ENCODE measurements at places on chromosomes 5 and 9.
A peak's percentile ranks its signal among the peaks of the same experiment; 100 is the strongest.

- DNase-seq, result no peak
These were observed 39.9 kb downstream of the MVB12B start for GRCh38 chr9:126366366-126367011.

DNA sequence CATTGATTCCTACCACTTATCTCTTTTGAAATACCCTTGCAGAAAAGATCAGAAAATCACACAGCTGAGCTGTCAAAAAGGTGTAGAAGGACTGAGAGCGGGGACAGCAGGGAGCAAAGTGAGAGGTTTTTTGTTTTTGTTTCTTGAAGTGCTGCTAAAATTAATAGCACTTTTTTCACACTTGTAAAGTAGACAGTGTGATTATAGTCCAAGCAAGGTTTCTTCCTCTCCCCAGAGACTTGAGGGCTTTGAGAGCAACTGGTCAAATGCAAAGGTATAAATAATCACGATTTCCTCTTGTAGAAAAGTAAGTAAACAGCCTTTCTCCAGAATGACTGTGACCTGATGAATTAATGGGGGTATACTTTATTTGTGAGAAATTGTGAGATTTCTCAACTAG is 326.9 kb downstream of the ZNF608 start:
- no peak for DNase-seq

DNA sequence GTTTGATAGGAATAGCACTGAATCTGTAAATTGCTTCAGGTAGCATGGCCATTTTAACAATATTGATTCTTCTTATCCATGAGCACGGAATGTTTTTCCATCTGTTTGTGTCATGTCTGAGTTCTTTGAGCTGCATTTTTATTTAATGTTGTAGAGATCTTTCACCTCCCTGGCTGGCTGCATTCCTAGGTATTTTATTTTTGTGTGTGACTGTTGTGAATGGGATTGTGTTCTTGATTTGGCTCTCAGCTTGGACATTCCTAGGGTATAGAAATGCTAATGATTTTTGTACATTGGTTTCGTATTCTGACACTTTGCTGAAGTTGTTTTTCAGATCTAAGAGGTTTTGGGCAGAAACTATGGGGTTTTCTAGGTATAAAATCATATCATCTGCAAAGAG is 152.9 kb upstream of the CHD1 start:
- no peak for DNase-seq

DNA sequence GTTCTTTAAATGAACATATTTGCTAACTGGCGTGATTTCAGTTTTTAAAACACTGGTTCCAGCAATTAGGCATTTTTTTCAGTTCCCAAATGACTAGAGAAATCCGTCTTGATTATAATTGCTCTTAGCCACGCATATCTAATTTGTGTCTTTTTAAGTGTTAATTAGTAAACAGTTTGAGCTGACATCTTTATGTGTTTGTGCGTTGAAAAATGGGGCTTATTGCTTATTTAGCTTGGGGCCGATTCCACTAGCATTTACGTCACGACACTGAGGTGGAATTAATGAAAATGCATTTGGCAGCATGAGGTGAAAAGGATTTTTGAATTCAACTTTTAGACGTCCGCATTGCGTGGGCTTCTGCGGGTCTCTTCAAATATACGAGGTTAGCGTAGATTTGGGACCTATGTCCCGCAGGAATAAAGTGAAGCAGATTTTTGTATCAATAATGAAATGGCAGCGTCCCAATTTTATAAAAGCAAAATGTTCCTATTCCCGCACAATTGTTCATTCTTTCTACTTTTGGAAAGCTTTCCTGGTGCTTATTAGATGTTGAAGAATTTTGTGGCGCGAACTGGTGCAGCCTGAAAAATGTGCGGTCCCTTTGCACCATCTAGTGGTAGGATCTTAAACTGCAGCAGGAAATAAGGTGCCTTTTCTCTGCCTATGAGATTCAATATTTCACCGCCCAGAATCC is 122.7 kb upstream of the LMX1B start:
- peak; percentile 24 for DNase-seq

GRCh38 chr5:55227664-55228430 is 732 bp upstream of the MCIDAS start:
- DNase-seq, result no peak

- no peak for DNase-seq
These were observed 16.9 kb upstream of the PLCXD3 start for GRCh38 chr5:41527201-41527779.

DNA sequence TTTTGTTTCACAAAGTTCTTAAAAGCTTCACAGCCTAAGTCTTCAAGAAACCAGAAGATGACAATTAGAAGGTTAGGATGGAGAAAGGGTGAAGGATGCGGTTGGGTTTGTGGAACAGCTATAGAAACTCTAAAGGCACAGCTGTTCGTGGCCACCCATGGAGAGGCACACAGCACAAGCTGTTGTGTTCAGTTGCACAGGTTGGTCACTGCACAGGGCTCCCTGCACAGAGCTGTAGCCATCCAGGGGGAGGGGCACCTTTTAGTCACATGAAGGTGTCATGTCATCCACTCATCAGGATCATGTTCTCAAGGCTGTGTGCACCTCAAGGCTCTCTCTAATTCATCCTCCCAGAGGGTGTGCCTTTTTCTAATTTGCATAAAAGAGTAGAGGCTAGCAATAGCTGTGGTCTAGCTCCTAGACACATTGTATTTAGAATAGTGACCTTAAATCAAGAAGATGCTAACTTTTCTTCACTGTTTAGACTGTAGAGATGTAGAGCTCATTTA is 5.0 kb upstream of the RASGRF2 start:
- DNase-seq, result no peak

DNA sequence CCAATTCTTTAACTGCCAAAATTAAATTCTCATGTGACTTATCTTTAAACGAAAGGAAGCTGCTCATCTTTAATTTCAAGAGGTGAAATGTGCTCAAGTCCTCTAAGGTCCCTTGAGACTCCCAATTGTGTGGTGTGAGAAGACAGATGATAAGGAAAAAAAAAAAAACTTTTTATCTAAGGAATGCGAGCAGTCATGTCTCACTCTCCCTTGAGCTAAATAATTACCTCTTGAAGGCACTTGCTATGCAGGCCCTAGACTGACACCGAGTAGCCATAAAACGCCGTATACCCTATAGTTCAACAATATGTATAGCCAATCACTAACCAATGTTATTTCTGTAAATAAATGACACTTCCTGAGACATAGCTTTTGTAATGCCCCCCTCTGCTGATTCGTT is 1.5 kb upstream of the DTWD2 start:
- DNase-seq, result no peak

- DNase-seq, result no peak
These were observed 17.1 kb upstream of the SPATA31E1 start for GRCh38 chr9:87865626-87866025.

DNA sequence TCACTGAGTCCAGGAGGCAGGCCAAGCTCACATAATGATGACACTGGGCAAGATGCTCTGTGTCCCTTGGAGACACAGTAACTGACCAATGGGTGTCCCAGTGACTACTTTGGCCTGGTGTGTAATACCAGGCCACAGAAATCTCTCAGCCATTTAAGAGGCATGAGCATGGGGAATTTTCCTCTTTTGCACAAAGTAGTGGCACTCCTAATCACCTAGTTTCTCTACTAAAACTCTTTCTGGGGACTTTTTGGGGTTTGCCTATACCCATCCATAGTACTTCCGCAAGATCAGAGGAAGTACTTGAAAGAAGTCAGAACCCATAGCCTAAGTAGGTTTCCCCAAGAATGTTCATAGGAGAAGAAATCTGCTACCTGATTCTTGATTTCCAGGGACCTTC is 161.9 kb downstream of the ARSB start:
- DNase-seq, result no peak

GRCh38 chr9:21974343-21974721 is 19.9 kb downstream of the CDKN2A start:
- DNase-seq, result no peak

GRCh38 chr9:71670121-71670520 is 98.2 kb downstream of the CEMIP2 start:
- DNase-seq, result no peak

GRCh38 chr9:19481971-19482404 is 73.2 kb downstream of the ACER2 start:
- no peak for DNase-seq

DNA sequence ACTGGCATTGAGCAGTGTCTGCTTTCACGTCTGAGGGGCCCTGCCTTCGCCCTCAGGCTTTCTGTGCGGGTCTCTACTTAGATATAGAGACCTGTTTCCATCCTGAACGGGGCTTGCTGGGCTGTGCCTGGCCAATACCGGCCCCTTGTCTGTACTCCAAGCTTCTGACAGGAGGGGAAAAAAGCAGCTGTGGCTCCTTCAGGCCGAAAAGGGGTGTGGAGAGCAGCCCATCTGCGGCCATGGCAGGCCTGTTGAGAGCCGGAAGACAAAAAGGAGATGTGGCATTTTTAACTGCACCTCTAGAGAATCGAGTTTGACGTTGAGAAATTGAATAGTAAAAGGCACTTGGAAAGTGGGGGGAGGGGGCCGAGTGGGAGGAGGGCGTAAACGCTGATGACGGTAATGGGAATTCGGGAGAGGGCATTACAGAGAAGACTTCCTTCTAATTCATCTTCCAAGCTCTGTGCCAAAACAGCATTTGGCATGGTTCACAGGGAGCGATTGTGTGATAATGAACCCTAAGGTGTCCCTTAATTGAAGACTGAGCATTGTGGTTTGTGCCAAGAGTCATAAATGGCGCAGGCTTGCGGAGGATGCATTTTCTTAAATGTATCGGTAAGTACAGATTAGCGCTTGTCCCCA is 25.1 kb upstream of the PRDM12 start:
- no peak for DNase-seq

DNA sequence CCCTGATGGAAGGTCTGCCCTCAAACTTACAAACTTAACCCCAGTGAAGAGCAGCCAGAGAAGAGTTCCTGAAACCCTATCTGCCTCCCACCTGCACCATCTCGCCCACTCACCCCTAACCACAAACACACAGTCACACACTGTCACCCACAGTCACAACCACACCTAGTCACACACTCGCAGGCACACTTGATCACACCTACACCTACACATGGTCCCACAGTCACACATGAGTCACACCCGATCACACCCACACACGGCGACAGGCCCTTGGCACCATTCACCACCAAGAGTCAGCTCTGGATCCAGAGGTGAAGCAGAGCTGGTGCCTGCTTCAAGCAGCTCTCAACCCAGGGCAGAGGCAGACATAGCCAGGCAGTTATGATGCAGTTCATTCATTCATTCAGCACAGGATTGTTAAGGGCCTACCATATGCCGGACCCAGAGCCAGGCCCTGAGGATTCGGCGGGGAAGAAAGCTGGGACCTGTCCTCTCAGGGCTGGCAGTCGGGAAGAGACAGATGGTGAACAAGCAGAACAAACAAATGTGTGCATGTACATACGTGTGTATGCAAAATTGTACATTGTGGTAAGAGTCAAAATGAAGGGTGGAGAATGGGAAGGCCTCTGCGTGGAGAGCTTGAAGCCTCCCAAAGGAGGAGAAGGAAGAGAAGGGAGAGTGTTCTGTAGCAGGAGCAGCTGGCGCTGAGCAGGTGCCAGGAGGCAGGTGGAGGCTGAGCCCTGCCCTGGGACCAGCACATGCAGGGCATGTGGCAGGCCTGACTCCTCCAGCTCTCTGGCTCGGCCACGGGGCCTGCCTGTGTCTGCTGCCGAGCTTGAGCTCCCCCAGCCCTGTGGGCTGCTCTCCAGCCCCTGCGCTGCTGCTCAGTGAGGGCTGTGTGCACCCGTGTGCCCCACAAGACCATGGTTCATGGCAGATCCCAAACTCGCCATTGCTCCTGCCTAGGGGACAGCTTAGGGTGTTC is 6.4 kb downstream of the TSPAN17 start:
- DNase-seq, result peak; percentile 82

- DNase-seq, result no peak
These were observed 539.7 kb downstream of the ACTL7B start for GRCh38 chr9:108316066-108316465.

GRCh38 chr5:3600106-3601060 is 4.8 kb downstream of the IRX1 start:
- DNase-seq, result no peak

DNA sequence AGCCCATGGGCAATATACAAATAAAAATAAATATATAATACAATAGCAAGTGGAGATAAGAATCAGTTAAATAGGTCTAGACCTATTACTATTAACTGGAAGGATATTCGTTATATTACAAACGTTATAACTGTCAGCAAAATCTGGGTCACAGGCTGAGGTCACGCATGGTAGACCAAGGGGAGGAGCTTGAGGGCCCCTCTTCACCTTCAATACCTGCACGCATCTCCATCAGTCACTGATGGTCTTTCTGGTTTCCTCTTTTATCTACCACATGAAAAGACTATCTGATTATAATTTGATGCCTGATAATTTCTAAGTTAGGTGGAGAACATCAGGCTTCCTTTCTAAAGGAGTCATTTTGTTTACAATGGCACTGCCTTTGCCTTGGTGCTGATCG is 43.2 kb downstream of the MAT2B start:
- DNase-seq, result no peak

DNA sequence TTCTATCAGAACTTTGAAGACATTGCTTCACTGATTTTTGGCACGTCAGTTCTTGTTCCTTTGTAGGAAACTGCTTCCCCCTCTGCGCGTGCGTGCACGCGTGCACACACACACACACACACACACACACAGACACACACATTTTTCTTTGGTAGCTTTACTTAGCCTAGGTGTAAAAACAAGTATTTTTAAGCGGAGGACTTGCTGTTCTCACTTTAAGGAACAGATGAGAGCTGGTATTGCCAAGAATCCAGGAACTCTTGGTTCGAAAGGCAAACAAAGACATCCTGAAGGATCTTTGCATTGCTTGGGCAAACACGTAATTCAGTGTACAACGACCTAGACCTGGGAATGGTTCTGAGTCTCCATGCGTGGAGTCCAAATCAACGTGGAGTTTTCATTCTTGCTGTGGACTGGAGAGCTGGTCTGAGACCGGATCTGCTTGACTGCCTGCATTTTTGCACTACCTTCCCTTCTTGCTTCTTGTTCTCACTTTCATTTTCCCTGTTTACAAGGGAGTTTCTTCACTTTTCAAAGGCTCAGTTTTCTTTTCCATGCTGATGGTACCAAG is 8.2 kb downstream of the TMEM268 start:
- no peak for DNase-seq

- no peak for DNase-seq
These were observed 1.3 kb upstream of the EBF1 start for GRCh38 chr5:159100782-159101646.

GRCh38 chr9:135879237-135879601 is 28.1 kb downstream of the CAMSAP1 start:
- no peak for DNase-seq

- DNase-seq, result no peak
These were observed 31.7 kb upstream of the PPP2R2B start for GRCh38 chr5:146910239-146910638.

DNA sequence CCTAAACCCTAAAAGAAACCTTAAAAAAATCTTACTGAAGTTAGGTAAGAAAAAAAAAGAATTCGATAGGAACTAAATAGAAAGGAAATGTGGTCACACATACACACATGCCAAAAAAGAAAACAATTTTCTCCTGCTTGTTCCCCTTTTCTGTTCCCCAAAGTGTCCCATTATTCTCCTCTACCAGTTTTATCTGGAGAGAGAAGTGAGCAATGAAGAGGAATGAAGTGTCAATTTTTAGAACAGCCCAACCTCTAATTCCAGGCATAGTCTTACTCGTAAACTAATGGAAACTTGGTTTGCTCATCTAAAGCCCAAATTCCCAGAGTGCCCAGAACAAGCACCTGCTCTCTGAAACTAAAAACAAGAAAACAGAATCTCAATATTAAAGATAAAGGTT is 26.1 kb downstream of the AP3B1 start:
- no peak for DNase-seq

- DNase-seq, result no peak
These were observed 34.9 kb downstream of the SH3GL2 start for GRCh38 chr9:17613758-17614157.

- DNase-seq, result no peak
These were observed 490.5 kb upstream of the ZNF608 start for GRCh38 chr5:125236981-125237380.

GRCh38 chr9:80520231-80520630 is 948.5 kb downstream of the TLE4 start:
- no peak for DNase-seq
